Posterior cingulate gyrus (tissue), 11 donors: ENCODE measurements at places on chromosomes 6 and 20.

GRCh38 chr6:2865270-2865669 lies 23.6 kb upstream of the SERPINB1 start:
- DNase-seq = no peak

DNA sequence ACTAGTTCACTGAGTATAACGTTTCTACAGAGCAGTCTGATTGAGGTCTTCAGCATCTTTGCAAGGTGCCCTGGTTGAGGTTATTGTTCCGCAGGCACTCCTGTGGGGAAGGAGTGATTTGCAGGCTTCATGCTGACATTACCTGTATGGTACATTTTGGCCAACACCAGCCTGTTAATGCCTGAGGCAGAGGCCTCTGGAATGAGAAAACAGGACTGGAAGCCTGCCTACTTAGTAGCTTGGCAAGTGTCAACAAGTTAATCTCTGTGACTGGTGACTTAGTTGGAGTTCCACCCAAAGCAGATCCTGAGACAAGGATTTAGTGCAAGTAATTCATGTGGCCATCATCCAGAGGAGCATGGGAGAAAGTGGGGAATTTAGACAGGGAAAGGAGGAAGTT lies 24.6 kb downstream of the MAS1 start:
- DNase-seq = no peak

GRCh38 chr6:45432977-45433376 lies 55.2 kb upstream of the SUPT3H start:
- no peak for DNase-seq

- DNase-seq = no peak
These were observed 947.7 kb upstream of the ADGRB3 start for GRCh38 chr6:67687396-67687795.
